ENCODE measurements at places on chromosomes 6 and 20. TPM values are rescaled to one million over a fixed set of nuclear protein-coding genes. Genes with fewer than 3 reads are reported as not detected.

RALGAPB gene
- 14.0 TPM for total RNA-seq

HTR1E gene
- not detected for total RNA-seq

CST2 gene
- not detected for total RNA-seq

VWA7 gene
- total RNA-seq = 2.2 TPM

ELOVL5 gene
- total RNA-seq = 131 TPM

C20orf141 gene
- total RNA-seq = not detected

ZNF184 gene
- total RNA-seq = 10.2 TPM

AURKA gene
- total RNA-seq = 97.8 TPM

GRCh38 chr6:157424491-157425020, 43.6 kb downstream of the ZDHHC14 start:
- no peak for DNase-seq

- no peak for DNase-seq
Measured at GRCh38 chr6:3966426-3966825, 112.5 kb downstream of the FAM217A start.

DNA sequence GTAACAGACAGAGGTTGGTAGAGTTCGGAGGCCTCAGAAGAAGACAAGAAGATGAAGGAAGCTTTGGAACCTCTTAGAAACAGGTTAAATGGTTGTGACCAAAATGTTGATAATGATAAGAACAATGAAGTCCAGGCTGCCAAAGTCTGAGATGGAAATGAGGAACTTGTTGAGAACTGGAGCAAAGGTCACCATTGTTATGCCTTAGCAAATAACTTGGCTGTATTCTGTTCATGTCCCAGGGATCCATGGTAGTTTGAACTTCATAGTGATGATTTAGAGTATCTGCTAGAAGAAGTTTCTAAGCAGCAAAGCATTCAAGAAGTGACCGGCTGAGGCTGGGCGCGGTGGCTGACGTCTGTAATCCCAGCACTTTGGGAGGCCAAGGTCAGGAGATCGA, 11.1 kb upstream of the LSM14B start:
- no peak for DNase-seq

DNA sequence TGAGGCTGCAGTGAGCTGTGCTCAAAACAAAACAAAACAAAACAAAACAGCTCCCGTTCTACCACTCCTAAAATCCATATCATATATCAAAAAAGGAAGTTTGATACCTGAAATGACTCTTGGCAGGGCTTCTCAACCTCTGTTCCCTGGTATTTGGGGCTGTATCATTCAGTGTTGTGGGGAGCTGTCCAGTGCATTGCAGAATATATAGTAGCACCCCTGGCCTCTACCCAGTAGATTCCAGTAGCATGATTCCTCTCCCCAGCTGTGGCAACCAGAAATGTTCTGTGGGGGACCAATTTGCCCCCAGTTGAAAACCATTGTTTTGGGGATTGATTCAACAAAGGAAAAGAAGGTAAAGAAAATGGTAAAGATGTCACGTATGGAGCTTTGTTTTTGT, 238.9 kb downstream of the PRL start:
- DNase-seq = no peak

DNA sequence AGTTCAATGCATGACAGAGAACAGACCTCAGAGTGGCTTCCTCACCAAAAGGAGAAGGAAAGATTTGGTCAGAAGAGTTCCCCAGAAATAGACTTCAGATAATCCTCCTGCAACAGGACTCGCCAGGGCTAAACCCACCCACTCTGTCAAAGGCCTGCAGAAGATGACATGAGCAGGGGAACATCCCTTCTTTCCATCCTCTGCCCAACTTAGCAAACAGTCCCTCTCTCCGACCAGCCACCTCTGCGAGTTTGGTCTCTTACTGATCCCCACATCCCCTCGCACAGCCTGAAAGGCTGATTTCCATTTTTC, 7.5 kb downstream of the NFATC2 start:
- DNase-seq = no peak

- no peak for DNase-seq
Measured at GRCh38 chr6:161161889-161162624, 111.8 kb downstream of the AGPAT4 start.

GRCh38 chr20:14745830-14746229, 408.4 kb upstream of the FLRT3 start:
- no peak for DNase-seq

GRCh38 chr6:40713002-40713719, 126.0 kb upstream of the LRFN2 start:
- no peak for DNase-seq

- DNase-seq = no peak
Measured at GRCh38 chr6:33896391-33897188, 92.8 kb upstream of the MLN start.

GRCh38 chr6:165825256-165825815, 162.3 kb upstream of the PDE10A start:
- no peak for DNase-seq

DNA sequence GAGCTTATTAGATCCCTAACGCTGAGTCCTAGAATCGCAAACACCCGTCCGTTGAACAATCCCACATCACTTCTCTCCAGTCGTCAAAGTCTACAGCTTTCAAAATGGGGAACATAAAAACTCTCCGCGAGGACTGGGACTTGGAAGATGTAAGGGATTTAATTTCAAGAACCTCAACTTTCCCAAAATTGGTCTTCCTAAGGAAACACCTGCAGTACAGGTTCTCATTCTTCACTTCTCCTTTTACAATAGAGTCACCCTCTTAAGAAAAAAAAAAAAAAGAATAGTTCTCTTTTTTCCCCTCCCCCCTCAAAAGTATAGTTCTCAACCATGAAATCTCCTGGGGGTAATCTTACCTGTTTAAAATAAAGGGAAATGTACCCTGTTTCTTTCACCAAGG, 6.6 kb upstream of the ZBTB22 start:
- no peak for DNase-seq

DNA sequence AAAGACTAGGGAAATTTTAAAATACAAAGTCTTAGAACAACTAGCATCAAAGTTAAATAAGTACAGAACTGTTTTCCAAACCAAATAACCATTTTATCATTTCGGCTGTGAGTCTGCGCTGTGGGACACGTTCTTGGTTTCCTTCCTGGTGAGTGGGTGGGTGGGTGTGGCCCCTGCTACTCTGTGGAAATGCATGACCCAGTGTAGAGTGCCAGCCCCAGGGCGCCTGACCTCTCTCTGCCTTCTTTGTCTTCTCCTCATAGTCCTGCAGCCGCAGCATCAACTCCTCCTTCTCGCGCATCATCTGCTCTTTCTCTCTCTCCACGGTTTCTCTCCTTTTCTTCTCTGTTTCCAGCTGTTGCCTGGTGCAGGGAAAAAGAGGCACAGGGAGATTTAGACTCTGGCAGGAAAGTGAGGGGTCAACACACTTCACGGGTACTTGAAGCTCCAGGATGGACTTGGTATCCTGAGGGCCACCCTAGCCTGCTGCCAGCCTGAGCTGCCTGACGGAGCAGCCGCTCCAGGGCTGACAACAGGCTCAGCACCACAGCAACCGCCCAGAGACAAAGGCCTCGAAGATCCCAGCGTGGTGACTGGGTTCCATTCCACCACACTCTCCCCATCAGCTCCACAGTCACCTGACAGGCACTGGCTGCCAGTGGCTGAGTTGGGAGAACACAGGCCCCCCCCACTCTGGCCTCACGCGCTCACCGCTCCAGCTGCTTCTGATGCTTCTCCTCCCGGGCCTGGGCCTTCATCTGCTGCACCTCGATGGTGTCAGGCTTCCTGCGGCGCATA, 48.4 kb downstream of the EZR start:
- no peak for DNase-seq

- DNase-seq = no peak
Measured at GRCh38 chr20:46177768-46178167, 59.7 kb downstream of the CD40 start.

GRCh38 chr6:146913842-146914488, 290.3 kb upstream of the STXBP5 start:
- peak; percentile 95 for DNase-seq

DNA sequence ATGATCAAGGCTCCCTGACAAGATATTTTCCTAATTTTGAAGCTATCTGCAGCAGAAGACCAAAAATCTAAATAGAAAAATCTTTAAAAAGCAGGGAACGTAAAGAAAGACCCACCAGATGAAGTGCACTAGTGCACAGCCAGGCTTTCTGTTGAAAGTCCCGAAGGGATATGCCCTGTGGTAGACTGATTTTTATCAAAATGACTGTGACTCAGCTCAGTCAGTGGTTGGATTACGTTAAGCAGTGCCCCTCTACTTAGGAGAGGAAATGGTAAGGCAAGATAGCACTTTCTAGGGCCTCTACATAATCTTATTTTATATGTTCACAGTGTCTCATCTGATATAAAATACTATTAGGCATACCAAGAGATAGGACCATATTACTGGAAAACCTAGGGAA, 123.4 kb upstream of the RAB32 start:
- DNase-seq = no peak

- DNase-seq = no peak
Measured at GRCh38 chr20:35395728-35396127, 16.0 kb downstream of the UQCC1 start.

DNA sequence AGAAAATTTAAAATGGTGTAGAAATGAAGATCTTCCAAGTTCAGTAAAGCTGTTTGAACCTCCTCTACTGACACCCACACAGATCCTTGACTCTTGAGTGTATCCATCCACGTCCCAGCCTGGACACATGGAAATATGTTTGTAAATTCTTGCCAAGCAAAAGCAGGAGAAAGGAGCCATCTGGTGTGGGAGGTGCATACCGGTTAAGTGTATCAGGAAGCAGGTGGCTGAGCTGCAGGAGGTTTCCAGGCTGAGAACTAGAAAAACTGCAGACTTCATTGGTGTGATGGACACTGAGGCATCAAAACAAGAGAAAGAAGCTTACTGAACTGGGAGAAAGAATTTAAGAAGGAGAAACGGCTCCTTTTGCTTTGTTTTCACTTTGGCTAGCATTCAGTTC, 229.9 kb upstream of the GRIK2 start:
- DNase-seq = no peak

GRCh38 chr6:63527658-63528514, 44.4 kb upstream of the LOC128125822 start:
- peak; percentile 98 for DNase-seq

GRCh38 chr6:17281100-17281496, at the start of gene RBM24:
TSS of gene RBM24 (plus strand) at chr6:17281361. CDS start at chr6:17281582, 221 bp downstream.
- DNase-seq = peak; percentile 39

- DNase-seq = no peak
Measured at GRCh38 chr6:104519566-104519965, 340.2 kb downstream of the HACE1 start.

GRCh38 chr6:108897371-108897770, 49.1 kb downstream of the ARMC2 start:
- DNase-seq = no peak

- DNase-seq = no peak
Measured at GRCh38 chr20:64166721-64167615, 2.7 kb downstream of the MYT1 start.

GRCh38 chr6:35804996-35805736, at the start of gene LHFPL5:
TSS of gene LHFPL5 (plus strand) at chr6:35805352. CDS start at chr6:35805671, 319 bp downstream.
- no peak for DNase-seq

DNA sequence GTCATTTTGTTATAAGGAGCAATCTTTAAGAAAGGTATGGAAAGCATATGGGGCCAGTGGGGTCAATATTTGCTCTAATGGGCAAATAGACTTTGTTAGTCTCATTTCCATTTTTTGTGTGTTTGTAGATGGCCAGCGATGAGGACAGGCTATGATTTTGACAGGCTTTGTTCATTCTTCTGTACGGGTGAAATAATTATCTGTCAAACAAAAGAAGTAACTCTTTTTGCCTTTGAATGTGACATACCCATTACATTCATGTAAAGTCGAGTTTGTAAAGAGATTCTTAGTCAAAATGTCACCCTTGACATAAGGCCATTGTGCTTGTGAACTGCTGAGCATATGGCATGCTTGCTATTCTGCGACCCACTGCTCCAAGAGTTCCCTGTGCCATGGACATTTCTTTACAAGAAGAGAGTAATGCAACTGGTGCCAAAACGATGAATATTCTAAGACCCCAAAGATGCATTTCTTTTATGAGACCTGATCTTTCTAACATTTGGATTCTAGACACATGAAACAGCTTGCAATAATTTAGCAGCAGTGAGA, 38.2 kb upstream of the JAG1 start:
- DNase-seq = no peak

DNA sequence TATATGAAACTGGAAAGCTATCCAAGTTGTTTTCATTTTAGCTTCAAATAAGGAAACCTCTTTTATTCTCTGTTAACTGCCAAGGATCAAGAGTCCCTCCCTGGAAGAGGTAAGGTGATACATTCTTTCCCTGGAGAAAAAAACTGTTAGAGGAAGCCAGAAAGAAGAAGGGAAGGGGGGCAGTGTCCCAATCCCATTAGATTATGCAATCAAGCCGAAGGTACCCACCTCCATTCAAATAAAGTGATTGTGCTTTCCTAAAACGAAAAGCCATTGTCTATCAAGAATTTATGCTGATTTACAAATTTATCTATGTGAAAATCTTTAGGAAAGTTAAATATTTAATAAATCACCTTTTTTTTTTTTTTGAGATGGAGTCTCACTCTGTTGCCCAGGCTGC, 9.5 kb upstream of the UQCC1 start:
- DNase-seq = no peak

GRCh38 chr6:14272737-14273085, 155.1 kb downstream of the CD83 start:
- no peak for DNase-seq

DNA sequence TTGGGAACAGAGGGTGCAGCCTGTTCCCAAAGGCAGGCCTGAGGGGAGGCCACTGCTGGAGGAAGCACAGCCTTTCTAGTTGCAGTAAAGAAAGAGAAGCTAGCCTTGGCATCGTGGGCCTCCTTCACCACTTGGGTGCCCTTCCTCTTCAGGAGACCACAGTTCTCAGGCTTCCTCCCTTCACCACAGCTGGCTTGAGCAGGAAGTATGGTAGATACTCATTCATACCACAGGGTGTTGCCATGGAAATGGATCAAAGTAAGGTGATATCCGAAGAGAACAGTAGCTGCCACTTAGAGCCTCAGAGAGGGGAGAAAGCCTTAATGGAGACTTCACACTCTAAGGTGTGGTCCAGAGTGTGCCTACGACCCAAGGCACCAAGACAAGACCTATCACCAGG, 120.4 kb upstream of the RIPOR2 start:
- no peak for DNase-seq

GRCh38 chr6:127484212-127484863, 25.1 kb upstream of the KIAA0408 start:
- peak; percentile 34 for DNase-seq

DNA sequence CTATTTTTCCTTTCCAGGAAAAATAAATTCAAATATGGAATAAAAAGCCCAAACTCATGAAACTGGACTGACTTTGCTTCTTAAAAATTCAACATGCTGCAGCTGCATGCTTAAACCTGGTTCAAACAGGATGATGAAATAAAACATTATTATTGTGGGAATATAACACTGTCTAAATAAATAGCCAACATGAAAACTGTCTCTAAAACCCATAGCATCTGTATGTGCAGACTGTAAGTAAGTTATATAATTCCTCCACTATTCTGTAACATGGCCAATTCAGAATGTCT, 30.4 kb upstream of the AHI1 start:
- no peak for DNase-seq

- DNase-seq = no peak
Measured at GRCh38 chr6:2935566-2936291, 32.6 kb upstream of the SERPINB9 start.

Data from H4 (cell line).